ENCODE measurements at places on chromosomes 3 and 15.

GRCh38 chr3:63450023-63450422 lies 171.9 kb downstream of the SYNPR start:
- no peak for DNase-seq

DNA sequence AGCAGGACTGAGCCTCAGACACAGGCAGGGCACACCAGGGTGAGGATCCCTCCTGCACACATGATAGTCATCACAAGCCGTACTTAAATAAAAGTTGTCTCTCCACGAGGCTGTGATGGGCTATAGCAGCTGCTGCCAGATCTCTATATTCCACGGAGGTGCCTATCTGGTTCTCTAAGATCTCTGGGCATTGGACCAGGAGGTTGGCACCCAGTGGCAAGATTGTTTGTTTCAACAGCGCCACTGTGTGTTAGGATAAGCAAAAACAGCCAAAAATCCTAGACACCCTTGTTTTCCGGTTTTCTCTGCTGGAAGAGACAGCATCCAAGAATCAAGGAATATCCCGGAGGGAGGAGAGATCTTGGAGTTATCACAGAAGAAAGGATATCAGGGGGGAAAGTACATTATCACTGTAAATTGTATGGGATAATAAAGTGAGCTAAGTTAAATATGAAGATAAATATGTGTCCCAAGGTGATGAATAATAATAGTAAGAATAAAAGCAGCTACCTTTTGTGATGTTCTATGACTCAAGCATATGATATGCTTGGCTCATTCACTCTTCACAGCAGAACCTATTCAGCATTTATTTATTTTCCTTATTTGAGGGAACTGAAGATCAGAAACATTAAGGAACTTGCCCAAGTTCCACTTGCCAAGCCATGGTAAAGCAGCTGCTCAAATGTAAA lies 90.6 kb upstream of the AKAP13 start:
- peak; percentile 34 for DNase-seq

- DNase-seq, result no peak
These were observed 22.7 kb upstream of the CTNNB1 start for GRCh38 chr3:41176596-41176995.

DNA sequence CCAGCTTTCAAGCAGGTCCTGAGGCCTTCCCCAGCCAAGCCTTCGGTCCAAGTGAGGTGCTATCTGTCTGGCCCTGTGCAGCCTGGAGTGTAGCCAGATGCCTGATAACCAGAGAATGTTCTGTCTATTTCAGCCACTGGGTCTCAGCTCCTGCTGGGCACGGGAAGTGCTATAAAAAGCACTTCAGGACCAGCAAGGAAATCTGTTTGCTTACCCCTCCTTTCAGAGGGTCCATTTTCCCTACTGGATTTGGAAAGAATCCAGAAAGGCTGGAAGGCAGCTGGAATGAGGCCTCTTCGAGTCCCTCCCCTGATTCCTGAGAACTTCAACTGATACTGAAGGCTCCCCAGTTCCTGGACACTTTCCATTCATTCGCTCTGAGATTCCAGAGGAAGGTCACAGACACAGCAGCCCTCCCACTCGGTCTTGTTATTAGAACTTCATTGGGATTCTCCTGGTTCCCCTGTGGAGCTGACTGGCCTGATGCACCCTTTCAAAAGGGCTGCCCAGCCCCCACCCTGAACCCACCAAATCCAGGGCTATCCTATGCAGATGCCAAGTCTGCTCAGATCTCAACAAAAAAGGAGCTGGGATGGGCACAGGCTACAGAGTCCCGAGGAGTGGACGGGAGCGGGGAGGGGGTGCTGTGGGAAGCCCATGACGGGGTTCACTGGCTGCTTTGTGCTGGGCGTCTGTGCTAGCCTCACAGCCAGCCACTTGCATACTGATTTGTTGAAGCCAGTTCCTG lies 70.4 kb downstream of the UMPS start:
- DNase-seq, result no peak

DNA sequence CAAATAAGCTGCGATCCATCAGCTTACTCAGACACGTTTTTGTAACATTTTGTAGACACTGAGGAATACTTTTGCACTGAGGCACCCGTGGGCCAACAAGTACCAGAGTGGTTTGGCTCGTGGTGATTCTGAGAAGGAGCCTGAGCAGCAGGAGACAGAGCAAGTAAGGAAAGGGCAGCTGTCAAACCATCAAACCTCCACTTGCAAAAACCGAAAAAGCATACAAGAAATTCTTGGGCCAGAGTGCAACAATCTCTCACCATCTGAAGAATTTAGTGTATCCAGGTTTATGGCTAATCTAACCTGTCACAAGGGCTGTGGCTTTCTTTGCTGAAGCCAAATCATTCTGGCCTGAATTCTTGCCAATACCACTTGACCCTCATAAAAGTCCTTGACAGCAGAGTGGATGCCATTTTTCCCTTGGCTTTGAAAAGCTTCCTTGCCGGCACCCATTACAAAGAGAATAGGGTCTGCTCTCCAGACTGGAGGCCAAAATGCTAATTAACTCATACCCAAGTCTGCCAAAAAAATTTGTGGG lies 56.7 kb downstream of the MYO1E start:
- no peak for DNase-seq

- DNase-seq, result peak; percentile 69
These were observed 49.7 kb upstream of the SCAANT1 start for GRCh38 chr3:63961891-63962290.

- no peak for DNase-seq
These were observed 9.7 kb downstream of the TRPM7 start for GRCh38 chr15:50676799-50677483.

DNA sequence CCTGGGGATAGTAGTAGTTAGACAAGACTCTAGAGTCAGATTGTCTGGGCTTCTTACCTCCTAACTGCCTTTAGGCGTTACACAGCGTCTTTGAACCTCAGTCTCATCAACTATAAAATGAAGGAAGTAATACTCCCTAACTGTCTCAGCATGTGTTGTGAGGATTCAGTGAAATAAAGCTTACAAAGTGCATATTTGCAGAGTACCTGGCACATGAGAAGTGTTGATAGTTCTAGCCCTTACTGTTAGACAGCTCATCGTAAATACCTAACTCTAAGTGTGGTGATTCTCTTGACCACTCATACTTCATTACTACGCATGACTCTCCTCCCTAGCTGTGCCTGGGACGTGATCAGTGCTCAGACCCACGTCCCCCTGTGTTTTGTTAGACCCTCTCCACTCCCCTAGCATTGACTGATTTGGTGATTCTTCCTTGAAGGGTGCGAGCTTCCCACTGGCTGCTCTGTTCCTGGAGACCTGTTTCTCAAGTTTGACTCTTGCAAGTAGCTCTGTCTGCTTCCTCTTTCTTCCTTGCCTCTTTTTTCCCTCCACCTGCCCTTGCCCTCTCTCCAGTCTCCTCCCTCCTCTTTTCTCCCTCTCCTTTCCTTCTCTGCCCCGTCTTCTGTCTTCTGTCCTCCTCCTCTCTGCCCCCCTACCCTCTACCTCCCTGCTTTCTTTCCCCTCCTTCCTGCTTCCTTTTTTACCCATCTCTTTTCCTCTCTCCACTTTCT lies 124.2 kb downstream of the SLC25A26 start:
- no peak for DNase-seq

DNA sequence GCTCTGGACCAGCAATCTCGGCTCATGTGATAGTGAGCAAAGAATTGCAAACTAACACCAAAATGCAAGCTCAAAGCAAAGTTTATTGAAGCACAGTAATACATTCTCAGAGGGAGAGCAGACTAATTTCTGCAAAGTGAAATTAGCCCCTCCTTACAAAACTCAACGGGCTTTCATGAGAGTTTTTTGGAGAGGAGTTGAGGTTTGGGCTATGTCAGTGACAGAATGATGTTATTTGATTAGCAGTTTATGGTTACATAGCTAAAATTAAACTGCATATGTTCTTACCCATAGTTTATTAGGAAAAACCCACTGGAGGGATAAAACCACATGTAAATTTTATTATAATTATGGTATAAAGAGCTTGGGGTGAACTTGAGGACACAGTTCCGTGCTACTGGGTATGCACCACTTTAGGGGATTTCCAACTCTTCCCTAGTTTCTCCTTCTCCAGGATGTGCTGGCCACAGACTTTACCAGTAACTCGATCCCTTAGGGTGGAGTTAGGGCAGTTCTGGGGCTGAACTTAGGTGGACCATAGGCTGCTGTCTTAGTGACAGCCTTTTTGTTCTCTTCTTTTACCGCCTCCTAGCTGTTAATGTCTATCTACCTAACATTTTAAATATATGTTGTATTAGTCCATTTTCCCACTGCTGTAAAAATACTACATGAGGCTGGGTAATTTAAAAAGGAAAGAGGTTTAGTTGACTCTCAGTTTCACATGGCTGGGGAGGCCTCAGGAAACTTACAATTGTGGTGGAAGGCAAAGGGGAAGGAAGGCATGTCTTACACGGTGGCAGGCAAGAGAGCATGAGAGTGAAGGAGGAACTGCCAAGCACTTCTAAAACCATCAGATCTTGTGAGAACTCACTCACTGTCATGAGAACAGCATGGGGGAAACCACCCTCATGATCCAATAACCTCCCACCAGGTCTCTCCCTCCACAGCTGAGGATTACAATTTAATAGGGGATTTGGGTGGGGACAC lies 8.9 kb upstream of the AADACL2 start:
- no peak for DNase-seq

DNA sequence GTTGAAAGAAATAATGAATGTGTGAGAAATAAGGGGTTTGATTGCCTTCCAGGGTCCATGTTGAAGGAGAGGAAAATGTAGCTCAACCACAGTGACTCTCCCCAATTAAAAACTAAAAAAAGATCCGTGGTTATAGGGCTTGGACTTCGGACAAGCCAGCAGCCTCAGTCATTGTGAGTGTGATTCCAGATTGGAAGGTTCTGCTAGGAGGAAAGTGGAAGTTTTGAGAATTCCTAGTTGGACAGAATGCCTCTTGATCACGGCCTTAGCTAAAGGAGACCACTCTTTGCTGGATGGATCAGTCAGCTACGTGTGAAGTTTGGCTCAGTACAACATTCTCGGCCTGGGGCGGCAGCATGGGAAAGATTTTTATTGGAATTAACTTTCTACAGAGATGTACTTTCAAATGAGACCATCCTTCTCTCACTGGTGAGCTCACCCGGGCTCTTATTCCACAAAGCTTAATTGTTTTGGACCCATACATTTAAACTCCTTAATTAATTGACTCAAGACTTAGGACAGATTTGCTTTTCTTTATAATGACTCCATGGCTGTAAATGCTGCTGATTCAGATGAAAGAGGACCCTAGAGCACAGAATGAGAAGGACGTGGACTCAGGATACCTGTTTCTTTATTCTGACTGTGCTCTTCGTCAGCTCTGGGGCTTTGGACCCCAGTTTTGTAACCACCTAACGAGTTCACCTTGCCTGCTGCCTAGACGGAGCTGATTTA lies 27.5 kb downstream of the FLNB start:
- DNase-seq, result no peak

GRCh38 chr3:71511037-71511436 lies 72.5 kb downstream of the FOXP1 start:
- no peak for DNase-seq

- no peak for DNase-seq
These were observed 18.2 kb downstream of the MINDY4B start for GRCh38 chr3:150887031-150887430.

- no peak for DNase-seq
These were observed 4.9 kb downstream of the MAN2A2 start for GRCh38 chr15:90907838-90908507.

DNA sequence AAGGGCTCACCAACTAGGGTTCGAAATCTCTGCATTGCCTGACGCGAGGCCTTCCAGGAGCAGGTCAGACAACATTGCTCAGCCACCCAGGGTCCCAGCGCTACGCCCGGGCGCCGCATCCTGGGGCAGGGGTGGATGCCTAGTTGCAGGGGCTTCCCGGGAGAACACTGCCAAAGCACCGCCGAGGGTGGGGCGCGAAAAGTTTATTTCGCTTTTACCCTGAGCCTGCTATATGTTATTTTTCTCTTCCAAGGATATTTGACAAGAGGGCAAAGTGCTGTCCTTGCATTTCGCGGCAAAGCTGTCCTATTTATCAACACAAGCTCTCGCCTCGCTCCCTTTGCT lies 549 bp upstream of the SOX14 start:
- no peak for DNase-seq

DNA sequence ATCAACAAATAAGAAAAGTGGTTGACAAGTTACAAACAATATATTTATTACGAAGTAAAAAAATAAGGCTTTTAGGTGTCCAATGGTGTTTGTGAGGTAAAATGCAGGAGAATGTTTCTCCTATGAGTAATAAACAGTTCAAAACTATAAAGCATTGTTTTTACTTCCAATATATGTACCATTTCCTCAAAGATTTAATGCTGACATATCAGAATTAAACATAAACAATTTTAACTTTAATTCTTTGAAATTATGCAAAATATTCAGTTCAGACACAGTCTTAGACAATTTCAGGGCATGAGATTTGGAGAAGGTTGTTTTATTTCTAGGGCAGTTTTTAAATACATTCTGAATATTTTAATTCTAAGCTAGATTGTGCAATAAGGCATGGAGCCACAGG lies 602.5 kb upstream of the DPPA4 start:
- no peak for DNase-seq

DNA sequence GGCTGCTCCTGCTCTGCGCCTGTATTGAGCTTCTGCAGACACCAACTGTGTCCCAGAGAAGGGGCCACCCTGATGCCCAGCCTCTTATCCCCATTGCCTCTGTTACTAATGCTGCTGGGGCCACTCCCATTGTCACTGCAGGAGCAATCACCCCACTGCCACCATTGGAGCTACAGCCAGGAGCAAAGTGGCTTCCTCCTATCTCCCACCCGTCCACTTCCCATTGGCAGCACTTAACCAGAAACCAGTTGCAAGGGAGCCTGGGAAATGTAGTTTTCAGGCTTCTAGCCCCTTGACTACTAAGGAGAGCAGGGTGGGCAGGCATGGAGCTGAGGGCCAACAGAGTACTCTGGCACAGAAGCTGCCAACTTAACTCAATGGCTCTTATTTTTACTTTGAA lies 55.9 kb upstream of the KLF13 start:
- DNase-seq, result no peak

DNA sequence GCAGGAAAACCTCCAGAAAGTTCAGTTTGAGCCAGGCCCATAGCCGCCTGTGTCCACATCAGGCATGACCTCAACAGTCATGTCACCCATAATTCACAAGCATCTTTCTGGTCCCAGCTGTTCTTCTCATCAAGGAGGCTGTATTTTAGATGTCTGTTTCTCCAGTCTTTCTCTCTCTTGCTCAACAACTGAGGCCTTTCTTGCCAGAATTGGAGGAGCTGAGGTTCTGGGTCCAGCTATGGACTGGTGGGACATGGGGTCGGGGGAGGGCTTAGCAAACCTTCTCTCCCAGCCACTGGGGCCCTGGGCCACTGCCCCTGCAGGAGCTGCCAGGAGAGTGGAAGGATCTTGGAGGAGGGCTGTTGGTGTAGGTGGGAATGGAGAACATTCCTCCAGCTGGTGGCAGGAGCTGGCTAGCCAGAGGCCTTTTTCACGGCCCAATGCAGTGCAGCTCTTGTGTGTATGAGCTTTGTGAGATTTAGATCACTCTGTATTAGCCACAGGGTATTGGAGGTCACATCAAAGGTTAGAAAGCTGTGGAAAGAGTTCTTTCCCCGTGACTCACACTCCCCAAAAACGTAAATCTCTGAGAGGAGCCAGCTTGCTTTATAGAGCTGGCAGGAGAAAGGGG lies 23.5 kb downstream of the MAGEF1 start:
- no peak for DNase-seq

GRCh38 chr3:29186982-29187725 lies 93.7 kb upstream of the RBMS3 start:
- peak; percentile 19 for DNase-seq

GRCh38 chr15:69760890-69761568 lies 308.4 kb downstream of the RPLP1 start:
- DNase-seq, result peak; percentile 96
